ENCODE measurements at places on chromosomes 6 and 20.

GRCh38 chr20:33072362-33072761 is 7.1 kb upstream of the BPIFB4 start:
- no peak for DNase-seq

GRCh38 chr6:7728855-7729590 is 3.1 kb downstream of the BMP6 start:
- no peak for DNase-seq

- DNase-seq, result no peak
These were observed 277.0 kb downstream of the CDKAL1 start for GRCh38 chr6:20811109-20811761.

GRCh38 chr20:10090588-10091166 is 55.9 kb downstream of the ANKEF1 start:
- DNase-seq, result peak; percentile 50

DNA sequence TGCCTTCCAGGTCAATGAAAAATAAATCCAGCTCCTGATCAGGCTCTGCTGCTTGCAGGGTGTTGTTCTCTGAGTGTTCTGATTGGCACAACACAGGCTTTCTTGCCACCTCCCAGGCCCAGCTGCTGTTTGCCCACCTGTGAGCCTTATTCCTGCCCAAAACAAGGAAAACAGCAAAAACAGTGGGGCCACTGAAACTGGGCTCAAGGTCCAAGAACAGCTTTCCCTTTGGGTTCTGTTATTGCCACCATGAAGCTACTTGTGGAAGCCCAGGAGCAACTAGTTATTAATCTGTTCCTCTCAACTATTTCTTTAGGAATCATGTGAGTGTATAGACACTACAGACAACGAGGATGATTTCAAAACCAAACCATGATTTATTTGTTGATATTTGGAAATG is 159.1 kb downstream of the PLCB1 start:
- no peak for DNase-seq

GRCh38 chr20:37237656-37238055 is 24.0 kb downstream of the GHRH start:
- DNase-seq, result no peak

GRCh38 chr20:31968291-31969126 is 558 bp downstream of the XKR7 start:
- peak; percentile 71 for DNase-seq

- DNase-seq, result no peak
These were observed 473.0 kb downstream of the BCKDHB start for GRCh38 chr6:80579391-80580023.

DNA sequence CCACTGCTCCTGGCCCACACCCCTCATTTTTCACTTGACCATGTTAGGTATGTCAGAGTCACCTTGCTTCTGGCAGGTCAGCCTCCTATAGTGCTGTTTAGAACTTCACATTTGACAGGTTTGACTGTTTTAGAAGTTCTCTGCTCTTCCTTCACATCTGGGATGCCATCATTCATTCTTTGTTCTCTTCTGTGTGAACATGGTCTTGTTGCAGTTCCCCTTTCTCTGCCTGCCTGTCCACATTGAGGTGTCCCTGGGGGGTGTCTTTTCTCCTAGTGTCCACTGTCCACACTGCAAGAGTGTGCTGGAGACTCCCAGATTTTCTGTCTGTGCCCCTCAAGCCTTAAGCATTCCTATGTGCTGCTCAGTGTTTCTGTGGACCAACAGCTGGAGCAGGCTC is 89.5 kb downstream of the JARID2 start:
- no peak for DNase-seq

- DNase-seq, result no peak
These were observed 332.5 kb downstream of the CD83 start for GRCh38 chr6:14450133-14450504.

DNA sequence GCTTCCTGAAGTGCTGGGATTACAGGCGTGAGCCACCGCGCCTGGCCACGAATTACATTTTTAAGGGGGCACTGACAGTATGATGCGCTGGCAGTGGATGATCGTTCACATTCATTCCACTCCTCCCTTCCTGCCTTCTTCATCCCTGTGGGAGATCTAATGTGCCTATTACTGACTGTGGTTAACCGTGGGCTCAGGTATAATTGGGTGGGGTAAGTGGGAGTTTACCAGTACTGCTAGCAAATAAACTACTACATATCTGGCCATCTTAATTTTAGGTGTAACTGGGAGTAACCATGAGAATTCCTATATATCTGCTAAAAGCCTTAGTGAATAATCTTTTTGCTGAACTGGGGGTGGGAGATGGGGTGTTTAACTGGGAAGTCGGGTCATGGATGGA is 6.5 kb upstream of the BLOC1S5 start:
- no peak for DNase-seq

DNA sequence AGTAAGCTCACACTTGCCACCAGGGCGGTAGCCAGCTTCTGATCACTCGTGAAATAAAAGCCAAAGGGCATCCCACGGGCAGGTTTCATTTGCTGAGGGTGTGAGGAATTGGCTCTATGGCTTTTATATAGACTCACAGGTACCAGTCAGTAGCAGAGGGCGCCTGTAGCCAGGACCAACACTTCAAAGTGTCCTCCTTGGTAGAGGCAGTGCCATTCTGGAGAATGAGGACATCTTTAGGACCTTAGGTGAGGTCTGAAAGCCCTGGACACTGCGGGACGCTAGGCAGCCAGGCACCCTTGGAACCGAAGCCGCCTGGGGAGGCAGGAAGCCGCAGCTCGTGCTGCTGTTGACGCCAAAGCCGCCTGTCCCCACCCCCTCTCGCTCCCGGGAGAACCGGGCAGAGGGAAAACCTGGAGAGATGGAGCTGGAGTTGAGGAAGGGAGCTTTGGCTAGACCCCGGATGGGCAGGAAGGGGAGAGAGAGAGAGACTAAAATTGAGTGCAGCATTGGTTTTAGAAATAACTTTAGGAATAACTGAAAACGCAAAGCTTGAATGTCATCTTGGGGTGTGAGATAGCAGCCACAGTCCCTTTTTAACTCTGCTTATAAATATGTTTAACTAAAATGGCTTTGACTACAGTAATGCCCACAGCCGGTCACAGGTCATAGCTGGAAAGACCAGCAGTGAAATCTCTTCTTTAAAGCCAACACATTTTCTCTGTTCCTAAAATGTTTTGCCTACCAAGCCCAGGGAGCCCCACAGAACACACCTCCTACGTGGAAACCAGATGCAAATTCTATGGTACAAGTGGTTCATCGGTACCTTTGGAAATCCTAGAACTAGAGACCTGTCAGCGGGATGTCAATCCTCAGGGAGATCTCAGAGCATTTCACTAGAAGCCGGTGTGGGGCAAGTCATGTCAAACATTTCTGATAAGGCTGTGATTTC is 128.5 kb upstream of the CDYL start:
- peak; percentile 20 for DNase-seq

DNA sequence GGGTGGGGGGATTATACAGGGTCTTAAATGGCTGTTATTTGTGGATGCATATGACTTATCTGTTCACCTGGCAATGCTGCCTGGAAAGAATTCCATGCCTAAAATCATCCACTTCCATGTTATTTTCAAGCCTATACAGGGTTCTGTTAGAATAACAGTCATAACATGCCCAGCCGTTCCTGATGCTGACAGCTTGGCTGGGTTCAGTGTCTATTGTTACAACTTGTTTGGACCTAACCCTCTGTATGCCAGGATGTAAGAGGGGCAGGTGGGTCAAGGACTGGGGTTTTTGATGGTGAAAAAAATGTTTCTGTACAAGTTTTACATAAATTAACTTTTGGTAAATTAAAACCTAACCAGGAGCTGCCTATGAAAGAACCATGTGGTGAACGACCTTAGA is 79.8 kb downstream of the GINS1 start:
- DNase-seq, result no peak

DNA sequence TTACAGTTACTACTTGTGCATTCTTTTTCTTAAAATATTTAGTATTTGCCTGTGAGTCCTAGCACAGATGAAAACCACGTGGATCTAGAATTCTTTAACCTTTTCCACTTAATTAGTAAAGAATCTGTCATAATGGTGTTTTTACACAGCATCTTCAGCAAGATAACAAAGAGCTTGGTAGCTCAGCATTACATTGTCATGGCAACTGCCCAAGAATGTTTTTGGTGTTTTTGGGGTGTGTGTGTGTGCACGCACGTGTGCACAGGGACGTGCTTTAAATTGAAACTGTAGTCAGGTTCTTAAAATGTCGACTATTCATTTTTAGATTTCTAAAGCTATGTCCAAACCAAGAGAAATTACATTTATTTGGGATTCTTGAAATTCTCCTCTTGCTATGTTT is 108.0 kb downstream of the FIG4 start:
- DNase-seq, result no peak

GRCh38 chr6:66568271-66568670 is 861.2 kb upstream of the EYS start:
- no peak for DNase-seq

DNA sequence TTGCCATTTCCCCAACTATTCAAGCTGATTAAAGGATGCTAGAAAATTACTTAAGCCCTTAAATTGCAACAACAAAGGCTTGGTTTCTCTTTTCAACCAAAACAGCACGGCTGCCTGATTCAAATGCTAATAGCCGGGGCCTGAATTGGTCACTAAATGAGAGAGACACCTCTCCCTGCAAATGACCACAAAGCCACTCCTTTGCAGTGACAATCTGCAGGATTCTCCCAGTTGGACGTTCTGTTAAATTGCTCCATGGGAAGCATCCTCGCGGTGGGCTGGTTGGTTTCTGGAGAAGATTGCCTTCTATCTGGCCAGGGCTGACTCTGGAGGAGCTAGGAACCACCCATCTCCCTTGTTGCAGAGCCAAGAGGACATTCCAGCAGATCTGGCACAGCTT is 29.7 kb upstream of the TBXT start:
- DNase-seq, result no peak

- DNase-seq, result no peak
These were observed 43.4 kb downstream of the QKI start for GRCh38 chr6:163457637-163458561.

GRCh38 chr6:110512991-110513390 is 36.6 kb upstream of the SLC22A16 start:
- DNase-seq, result no peak

DNA sequence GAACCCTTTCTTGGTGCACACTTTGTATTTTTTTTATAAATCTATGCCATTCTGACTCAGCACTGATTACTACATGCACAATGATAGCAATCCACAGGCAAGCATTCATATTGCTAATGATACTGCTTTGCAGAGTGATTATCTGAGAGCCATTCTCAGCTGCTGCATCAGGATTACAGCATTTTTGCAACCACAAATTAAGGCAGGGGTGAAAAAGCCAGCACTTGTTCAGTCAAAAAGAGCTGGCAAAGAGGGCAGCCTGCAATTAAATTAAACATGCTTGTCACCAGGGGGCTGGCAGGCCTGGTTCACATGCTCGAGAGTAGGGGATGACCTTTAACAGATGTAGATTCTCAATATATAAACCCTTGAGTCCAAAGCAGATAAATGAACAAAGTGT is 40.7 kb upstream of the SLC17A4 start:
- DNase-seq, result no peak

DNA sequence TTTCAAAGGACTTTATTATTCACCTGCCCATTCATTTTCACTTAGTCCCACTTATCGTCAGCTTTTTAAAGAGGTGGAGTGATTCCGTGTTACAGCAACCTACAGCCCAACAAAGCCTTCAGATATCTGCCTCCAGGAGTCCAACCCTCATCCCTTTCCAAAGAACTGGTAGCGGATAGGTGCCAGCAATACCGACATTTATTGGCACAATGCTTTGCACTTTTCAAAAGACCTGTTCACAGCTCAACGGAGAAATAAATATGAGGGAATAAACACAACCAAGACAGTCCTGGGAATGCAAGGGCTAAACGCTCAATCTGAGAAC is 819 bp upstream of the MTRF1L start:
- DNase-seq, result no peak

DNA sequence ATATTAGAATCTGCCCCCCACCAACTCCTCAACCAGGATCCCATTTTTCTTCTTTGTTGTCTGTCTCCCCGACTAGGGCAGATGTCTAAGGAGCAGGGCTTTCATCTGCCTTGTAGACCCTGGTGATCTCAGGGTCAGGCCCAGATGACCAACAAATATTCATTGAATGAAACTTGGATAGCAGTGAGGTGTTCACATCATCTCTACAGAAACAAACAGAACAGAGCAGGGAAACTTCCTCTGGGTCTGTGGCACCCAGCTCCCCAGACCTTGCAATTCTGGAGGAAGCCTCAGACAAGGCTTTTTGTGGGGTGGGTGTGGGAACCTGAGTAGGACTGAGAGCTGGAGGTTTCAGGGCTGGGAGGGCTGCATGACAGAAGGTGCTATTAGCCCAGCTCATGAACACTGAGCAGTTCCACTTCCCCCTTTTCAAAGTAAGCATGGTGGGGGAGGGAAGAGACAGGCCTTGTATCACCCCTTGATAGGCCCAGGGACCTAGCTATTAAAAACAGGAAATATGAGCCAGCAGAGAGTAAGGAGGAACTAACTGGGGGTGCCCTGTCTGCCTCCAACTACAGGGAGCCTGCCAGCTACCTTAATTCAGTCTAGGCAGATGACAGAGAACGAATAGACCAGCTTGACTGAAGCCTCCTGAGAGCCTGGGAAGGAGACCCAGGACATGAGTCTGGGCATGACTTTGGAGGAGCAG is 37.3 kb upstream of the TOP1 start:
- DNase-seq, result peak; percentile 86

- DNase-seq, result no peak
These were observed 354.3 kb downstream of the COL12A1 start for GRCh38 chr6:74851596-74851995.

GRCh38 chr6:44052419-44053023 is 74.7 kb downstream of the MRPL14 start:
- no peak for DNase-seq

DNA sequence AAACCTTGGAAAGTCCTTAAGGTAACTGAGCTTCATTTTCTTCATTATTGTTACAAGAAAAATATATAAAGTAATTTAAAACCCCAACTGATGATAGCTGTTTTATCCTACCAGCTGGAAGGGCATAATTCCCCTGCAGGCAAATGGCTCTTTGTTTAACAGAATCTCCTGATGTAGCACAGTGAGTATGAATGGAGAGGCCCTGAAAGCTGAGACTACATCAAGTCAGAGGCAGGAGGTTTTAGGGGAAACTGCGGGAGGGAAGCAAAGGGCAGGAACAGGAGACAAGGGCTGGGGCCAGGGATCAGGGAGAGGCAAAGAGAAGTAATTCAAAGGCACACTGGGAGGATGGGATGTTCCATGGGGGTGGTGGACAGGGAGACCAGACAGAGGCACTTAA is 119.0 kb upstream of the LRFN2 start:
- no peak for DNase-seq

Measured in MM.1S (cell line).